Esophagus squamous epithelium (tissue), 5 donors: ENCODE measurements at places on chromosomes 6 and 20. TPM values are rescaled to one million over a fixed set of nuclear protein-coding genes. Genes with fewer than 3 reads are reported as not detected.

The EPB41L2 gene
- total RNA-seq = 6.2 TPM

GRCh38 chr20:51473771-51474170 is 68.7 kb downstream of the NFATC2 start:
- no peak for DNase-seq

DNA sequence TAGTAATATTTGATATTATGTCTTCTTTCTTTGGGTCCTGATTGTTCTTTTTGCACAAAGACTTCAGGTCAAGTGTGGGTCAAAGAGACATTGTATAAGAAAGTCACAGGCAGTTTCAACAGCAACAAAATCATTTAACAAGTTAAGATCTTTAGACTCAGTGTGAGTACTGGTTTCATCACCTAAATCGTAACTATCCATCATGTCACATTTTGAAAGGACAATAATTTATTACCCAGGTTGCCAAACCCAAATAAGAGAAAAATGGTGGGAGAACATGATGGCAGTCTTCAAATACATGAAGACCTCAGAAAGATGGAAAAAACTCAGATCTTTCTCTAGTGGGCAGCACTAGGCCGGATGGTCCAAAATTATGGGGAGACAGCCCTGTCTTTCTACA is 55.5 kb upstream of the BCLAF1 start:
- DNase-seq = no peak

DNA sequence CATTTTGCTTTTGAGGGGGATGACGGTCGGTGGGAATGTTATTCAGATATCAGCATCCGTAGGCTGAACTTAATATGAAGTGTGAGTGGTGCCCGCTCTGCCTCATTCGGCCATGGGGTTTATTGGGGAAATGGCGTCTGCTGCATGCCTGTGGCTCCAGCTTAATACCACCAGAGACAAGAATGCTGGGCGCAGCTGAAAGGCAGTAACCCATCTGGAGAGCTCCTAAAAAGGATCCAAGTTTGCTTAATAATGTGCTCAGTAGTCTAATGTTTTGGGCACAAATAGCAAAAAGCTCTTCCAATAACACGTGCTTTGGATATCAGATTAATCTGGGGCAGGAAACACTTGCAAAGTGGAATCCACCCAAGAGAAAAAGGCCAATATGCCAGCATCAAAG is 273.0 kb upstream of the TAB2 start:
- DNase-seq = no peak

GRCh38 chr6:91088515-91088914 is 501.6 kb upstream of the MAP3K7 start:
- DNase-seq = no peak

- no peak for DNase-seq
These were observed 180.5 kb downstream of the ADAT2 start for GRCh38 chr6:143270026-143270425.

DNA sequence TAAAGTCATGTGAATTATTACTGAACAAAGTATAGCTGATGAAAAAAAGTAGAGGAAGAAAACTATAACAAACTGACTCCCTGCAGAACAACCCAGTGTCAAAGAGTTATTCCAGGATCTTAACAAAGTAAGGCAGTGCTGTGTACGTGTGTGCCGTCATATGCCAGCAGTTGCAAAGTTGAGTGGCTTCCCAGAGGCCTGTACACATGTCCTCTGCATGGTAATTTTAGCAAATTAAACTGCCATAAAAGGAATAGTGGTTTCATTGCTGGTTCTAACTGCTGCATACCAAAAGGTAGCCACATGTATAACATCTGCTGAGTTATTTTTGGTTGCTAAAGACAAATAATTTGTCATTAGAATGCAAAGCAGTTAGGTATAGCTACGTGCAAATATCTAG is 44.8 kb downstream of the RIPOR2 start:
- no peak for DNase-seq

GRCh38 chr6:134733801-134734200 is 216.1 kb downstream of the ALDH8A1 start:
- no peak for DNase-seq

The PRND gene
- total RNA-seq = not detected

The COL19A1 gene
- total RNA-seq = not detected

- no peak for DNase-seq
These were observed 28.5 kb upstream of the SCUBE3 start for GRCh38 chr6:35185302-35185681.

GRCh38 chr6:11683871-11684270 is 94.7 kb downstream of the ADTRP start:
- no peak for DNase-seq

DNA sequence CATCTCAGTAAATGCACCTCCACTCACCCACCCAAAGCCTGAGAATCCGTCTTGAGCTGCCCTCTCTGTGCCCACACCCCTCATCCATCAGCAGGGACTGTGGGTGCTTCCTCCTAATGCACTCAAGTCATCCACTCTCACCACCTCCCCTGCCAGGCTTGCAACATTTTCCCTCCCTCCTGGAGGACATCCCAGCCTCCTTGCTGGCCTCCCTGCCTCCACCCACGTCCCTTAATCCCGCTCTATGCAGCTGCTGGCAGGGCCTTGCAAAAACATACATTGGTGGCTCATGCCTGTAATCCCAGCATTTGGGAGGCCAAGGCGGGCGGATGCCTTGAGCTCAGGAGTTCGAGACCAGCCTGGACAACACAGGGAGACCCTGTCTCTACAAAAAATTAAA is 15.6 kb upstream of the SRC start:
- DNase-seq = no peak

The ZBTB46 gene
- 0.79 TPM for total RNA-seq

The C6orf58 gene
- total RNA-seq = not detected

DNA sequence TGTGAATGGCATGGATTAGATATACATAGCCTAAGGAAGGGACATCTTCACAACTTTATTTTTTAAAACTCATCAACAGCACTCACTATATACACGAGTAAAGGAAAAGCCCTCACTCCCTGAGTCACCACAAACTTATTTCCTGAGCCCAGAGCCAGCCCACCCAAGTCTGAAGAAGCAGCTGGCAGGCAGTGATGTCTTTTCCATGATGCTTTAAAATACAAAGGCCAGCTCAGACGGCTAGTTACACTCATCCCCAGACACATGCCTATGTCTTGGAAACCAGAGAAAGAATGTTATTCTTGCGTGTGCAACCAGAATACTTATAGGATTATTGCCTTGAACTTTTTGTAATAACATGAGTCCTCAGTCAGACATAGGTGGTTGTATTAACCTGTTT is 114.4 kb downstream of the ADGRG6 start:
- no peak for DNase-seq

The ZNF334 gene
- total RNA-seq = 1.1 TPM

The TMEM242 gene
- 2.7 TPM for total RNA-seq

GRCh38 chr20:41367393-41367695 is 726 bp upstream of the EMILIN3 start:
- DNase-seq = no peak

DNA sequence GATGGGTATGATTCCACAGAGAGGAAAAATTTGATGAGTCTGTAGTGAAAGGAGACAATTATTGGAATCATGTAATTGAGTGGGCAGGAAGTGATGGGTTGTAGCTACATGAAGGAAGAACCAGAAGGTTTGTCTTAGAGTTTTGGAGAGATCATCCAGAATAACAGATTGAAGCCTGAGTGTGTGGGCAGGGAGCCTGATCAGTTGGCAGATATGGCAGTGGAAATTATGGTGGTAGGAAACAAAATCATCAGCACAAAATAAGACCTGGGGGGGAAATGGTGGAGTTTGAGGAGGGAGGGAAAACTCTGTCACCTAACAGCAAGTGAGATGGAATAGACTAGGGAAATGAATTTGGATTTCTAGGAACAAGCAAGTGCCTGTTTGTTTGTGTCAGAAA is 606.6 kb upstream of the MAP3K7 start:
- DNase-seq = no peak

- DNase-seq = no peak
These were observed 99.5 kb downstream of the ANKRD60 start for GRCh38 chr20:58128635-58129625.

The CCN6 gene
- total RNA-seq = 0.38 TPM

DNA sequence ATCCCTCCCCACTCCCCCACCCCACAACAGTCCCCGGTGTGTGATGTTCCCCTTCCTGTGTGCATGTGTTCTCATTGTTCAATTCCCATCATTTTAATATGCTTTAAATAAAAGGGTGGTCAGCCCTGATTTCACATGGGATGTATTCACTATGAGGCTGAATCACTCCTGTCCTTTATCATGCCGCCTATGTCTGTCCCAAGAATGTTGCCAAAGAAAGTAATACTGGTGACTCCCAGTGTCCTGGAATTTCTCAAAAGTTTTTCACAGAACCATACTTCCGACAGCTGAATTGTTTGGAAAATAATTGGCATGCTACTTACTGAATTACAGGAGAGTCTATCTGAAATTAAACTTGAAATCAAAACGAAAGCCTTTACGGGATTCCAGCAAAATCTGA is 217.7 kb downstream of the HAO1 start:
- DNase-seq = no peak

- no peak for DNase-seq
These were observed 17.4 kb upstream of the HM13 start for GRCh38 chr20:31496761-31497295.
